Stimulated activated CD8-positive, alpha-beta memory T cell treated with anti-CD3 and anti-CD28 coated beads, Interleukin-7, amount 100 ng/mL, for 24 hours (primary cell): ENCODE measurements at places on chromosomes 7 and 10.

GRCh38 chr10:108469940-108470339 lies 1305.4 kb upstream of the SORCS1 start:
- DNase-seq = no peak

- no peak for DNase-seq
Observed at GRCh38 chr7:50355817-50356178, 51.3 kb downstream of the IKZF1 start.

DNA sequence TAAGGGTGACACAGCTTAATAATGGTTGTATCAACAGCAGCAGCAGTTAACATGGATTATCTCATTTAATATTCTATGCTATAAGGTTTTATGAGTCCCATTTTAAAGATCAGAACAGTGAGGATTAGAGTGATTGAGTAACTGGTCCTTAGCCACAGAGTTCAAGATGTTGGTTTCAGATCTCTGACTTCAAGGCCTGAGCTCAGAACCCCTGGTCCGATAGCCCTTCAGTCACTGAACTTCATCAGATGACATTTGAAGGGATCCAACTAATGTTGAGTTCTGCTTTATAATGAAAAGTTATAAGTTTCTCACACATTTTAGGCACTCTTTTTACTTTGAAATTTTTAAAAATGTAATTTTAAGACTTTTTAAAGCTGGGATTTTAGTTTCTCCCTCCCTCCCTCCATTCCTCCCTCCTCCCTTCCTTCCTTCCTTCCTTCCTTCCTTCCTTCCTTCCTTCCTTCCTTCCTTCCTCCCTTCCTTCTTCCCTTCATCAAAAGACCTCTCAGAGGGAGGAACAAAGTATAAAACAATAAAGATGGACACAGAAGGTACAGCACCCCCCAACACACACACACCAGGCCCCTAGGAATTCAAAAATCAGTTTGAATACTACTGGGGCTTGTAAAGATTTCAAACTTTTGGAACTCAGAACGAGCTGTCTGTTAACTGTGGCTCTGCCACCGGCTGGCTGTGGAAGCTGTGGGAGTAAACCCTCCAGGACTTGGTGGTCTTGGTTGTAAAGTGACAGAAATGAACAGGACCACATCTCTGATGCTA lies 206.9 kb upstream of the AGK start:
- no peak for DNase-seq

DNA sequence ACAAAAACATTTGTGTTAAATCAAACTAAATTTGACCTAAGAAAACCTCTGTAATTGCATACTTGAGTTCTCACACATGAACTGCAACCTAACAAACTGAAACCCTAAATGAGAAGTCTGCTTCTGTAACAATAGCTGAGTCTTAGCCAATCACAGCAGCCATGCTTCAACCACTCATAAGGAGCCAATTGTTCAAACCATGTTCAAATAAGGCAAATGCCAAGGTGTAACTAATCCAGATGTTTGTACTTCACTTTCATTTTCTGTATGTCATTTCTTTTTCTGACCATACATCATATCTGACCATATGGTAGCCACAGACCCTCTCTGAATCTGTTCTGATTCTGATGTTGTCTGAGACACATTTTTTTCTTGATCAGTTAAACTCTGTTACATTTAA lies 47.5 kb upstream of the ANTXRL start:
- no peak for DNase-seq

- no peak for DNase-seq
Observed at GRCh38 chr7:112892263-112892662, 102.1 kb upstream of the TMEM168 start.

DNA sequence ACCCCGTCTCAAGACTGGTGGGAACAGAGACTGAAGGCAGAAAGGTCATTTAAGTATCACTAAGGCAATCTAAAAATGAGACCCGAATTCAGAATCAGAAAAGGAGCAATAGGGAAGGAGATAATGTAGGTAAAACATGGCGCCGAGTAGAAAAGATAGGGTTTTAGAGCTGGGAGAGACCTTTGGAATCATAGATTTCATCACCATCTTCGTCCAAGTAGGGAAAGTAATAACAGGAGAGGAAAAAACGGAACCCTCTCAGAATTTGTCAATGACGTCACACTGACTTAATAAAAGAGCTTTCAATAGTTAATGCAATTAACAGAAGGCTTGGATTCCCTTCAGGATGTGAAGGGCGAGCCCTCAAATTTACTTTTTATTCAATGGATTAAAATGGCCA lies 1.0 kb upstream of the UBN2 start:
- DNase-seq = no peak

DNA sequence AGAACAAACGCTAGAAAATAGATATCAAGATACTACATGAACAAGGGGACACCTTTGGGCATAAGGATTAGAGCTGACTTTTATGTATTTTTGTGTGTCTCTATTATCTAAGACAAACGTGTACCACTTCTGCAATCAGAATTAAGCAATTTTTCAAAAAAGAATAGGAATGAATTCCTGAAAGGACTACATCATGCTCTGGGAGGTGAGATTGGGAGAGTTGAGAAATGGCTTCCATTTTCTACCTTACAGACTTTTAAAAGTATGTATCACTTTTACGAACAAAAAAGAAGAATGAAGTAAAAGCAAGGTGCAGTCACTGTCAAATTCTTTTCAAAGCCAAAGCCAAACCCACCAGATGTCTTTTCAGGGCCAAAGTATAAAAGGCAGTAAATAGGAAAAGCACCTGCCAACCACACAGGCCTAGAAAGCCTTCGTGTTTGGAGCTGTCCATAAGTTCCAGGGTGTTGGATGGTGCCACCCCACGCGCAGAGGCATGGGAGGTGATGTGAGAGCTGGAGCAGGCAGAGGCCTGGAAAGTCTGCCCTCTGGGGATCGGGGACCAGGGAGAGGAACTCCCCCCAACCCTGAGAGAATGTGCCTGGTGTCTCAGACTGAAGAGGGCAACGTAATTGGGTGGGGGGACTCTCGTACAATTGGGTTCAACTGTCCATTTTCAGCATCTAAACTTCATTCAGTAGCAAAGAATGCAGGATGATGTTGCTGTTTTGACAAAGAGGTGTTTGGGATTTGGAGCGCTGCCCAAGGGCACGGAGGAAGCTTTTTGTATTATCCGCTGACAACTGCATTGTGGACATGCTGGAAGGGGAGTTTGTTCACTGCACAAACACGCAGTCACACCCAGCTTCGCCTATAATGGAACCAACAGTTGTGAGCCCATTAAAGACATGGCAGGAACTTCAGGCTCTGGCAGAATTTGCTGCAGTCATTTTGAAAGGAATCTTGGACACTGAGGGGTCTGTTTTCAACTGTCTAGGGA lies 17.6 kb upstream of the CTBP2 start:
- DNase-seq = no peak

DNA sequence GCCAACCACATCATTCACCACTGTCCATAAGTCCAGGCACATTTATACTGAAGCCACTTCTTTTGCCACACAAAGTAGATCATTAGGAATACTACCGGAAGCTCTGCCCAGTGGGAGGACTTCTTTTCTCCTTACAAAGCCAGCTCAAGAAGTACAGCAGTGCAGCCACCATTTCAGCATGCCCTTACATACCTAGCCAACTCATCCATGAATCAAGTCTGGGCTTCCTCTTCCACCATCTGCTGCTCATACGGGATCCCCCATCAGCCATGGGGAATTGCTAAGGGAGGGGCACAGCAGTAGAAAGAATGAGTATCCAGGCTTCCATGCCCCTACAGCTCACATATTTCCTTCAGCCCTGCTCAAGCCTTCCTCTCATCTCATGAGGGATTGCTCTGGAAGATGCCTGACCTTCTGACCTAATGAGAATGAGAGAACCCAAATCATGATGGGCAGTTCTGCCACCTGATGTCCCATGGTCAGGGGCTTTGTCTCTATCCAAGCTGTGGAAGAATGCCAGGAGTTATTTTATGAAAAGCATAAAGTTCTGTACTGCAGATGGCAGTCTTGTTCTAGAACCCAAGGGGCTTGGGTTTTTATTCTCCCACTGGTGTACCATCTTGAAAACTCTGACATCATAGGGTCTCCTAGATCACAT lies 39.5 kb downstream of the ACSM6 start:
- DNase-seq = no peak

GRCh38 chr10:73358331-73359279 lies at the start of gene CFAP70:
CFAP70 (minus strand) TSS chr10:73358864; CDS start chr10:73354796, 4,068 bp downstream.
- DNase-seq = peak; percentile 72

- no peak for DNase-seq
Observed at GRCh38 chr10:1160561-1161314, 104.6 kb downstream of the WDR37 start.

GRCh38 chr10:49167425-49168170 lies 20.6 kb downstream of the TMEM273 start:
- no peak for DNase-seq
